ENCODE measurements at places on chromosomes 5 and 9.
A peak's percentile ranks its signal among the peaks of the same experiment; 100 is the strongest.

DNA sequence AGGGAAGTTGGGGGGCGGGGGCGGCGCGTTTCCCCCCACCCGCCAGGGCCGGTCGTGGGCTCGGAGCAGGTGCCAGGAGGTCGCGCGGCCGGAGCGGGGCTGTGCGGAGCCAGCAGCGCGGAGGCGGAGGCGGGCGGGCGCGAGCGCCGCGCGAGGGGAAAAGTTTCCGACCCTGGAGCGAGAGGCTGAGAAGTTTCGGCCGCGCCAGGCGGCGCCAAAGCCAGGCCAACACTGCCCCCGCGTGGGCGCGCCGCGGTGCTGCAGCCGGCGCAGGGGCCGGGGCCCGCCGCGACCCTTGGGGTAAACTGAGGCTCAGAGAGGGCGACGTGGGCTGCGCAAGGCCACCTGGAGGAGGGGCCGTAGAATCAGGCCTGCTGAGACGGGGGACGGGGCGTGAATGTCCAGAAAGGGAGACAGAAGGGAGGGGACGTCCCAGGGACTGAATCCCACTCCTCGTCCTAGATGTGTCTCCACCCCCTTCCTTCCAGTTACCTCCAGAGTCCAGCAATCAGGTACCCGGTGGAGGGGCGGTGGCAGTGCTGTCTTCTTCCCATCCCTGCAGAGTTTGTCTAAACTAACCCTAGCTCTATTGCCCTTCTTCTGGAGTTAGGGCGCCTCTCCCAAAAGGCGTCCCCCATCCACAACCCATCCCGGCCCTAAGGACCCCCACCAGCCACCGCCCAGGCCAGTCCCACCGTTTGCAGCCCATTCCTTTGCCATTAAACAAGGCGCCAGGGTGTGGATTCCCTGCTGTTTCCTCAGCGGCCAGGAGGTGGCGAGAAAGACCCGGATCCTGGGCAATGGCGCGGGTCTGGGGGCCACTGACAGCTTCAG lies 10.2 kb downstream of the C9orf50 start:
- DNase-seq, result no peak
- peak overlapping the region; percentile 81 for H3K4me3 ChIP-seq
- H3K27me3 ChIP-seq, result no peaks in the 10 kb centered on the region
- H3K36me3 ChIP-seq, result no peaks in the 10 kb centered on the region
- H3K27ac ChIP-seq, result no peak overlapping the region

GRCh38 chr9:95506678-95507463 lies 9.9 kb downstream of the PTCH1 start:
- peaks cover 20% of the 10 kb centered on the region for H3K4me1 ChIP-seq
- H3K27me3 ChIP-seq, result peaks cover 4% of the 10 kb centered on the region
- H3K36me3 ChIP-seq, result no peaks in the 10 kb centered on the region
- H3K27ac ChIP-seq, result peak overlapping the region; percentile 90

DNA sequence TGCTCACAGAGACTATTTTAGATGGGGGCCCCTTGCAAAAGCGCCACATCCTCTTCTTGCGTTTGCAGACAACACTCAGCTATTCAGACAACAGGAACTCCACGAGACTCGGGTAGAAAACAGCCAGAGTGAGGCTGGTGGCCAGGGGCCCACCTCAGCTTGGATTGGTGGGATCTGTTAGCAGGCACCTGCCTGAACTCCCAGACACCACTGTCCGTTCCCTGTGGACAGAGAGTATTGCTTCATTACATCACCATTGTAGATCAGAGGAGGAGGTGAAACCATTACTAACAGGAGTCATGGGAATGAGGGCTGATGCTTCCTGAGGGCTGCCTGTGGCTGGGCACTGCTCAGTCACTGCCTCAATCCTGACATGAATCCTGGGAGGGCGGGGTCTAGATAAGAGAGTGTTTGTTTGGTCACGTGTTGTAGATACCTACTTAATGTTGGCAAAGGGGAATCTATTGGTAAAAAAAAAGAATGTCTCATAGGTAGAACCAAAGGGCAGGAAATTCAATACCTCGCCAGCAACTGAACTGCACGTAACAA lies 4.4 kb upstream of the RAPGEF1 start:
- no peak overlapping the region for H3K27ac ChIP-seq
- H3K27me3 ChIP-seq, result no peaks in the 10 kb centered on the region
- no peak overlapping the region for H3K4me3 ChIP-seq
- no peak for DNase-seq

DNA sequence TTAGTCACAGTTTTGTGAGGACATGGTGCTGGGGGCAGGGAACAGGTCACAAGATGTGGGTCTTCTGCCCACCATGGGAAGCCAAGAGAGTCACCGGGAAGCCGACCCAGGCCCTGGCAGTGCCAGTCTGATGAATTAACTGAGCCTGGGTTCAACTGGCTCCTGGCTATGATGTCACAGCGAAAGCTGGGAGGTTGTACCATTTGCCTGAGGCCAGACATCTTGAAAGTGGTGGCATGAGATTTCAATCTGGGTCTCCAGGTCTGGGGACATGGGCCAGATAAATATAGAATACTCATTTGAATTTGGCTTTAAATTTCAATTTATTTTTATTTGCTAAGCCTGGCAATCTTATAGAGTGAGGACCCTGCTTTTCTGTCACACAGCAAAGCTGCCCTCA lies 280.9 kb downstream of the NSG2 start:
- H3K4me1 ChIP-seq, result no peaks in the 10 kb centered on the region
- no peak overlapping the region for H3K27ac ChIP-seq
- H3K27me3 ChIP-seq, result no peaks in the 10 kb centered on the region
- no peak for DNase-seq
- H3K36me3 ChIP-seq, result no peaks in the 10 kb centered on the region

DNA sequence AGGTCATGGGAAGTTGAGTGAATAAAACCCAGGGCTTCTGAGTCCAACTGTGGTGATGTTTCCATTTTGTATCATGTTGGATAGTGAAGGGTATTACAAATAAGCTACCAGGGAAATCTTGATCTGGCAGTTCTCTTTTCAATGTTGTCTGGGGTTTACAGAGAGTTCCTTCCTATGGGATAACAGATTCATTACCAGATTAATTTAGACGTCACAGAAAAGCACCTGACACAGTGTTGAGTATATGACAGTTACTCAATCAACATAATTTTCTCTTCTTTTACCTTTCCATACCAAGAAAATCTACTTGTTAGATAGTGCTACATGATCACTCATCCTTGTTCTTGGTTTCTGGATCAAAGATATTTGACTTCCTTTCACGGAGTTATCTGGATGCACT lies 270.9 kb downstream of the ACTL7B start:
- no peaks in the 10 kb centered on the region for H3K27me3 ChIP-seq
- no peaks in the 10 kb centered on the region for H3K36me3 ChIP-seq
- H3K4me3 ChIP-seq, result no peak overlapping the region
- H3K4me1 ChIP-seq, result no peaks in the 10 kb centered on the region
- no peak for DNase-seq

- no peak overlapping the region for H3K4me3 ChIP-seq
- no peaks in the 10 kb centered on the region for H3K36me3 ChIP-seq
- H3K4me1 ChIP-seq, result no peaks in the 10 kb centered on the region
- no peak overlapping the region for H3K27ac ChIP-seq
Measured at GRCh38 chr5:167898361-167899042, 392.9 kb upstream of the WWC1 start.

DNA sequence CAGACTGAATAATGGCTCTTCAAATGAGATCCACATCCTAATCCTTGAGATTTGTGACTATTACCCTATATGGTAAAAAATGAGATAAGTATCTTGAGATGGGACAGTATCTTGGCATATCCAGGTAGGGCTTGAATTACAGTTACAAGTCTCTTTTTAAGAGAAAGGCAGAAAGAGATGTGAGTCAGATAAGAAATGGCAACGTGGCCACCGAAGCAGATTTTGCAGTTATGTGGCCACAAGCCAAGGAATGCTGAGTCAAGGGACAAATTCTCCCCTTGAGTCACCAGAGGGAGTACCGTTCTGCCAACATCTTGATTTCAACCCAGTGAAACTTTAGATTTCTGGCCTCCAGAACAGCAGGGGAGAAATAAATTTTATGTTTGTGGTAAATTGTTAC lies 1983.0 kb upstream of the C9orf72 start:
- H3K27ac ChIP-seq, result no peak overlapping the region
- DNase-seq, result no peak
- H3K4me3 ChIP-seq, result no peak overlapping the region
- H3K27me3 ChIP-seq, result no peaks in the 10 kb centered on the region
- no peaks in the 10 kb centered on the region for H3K36me3 ChIP-seq

DNA sequence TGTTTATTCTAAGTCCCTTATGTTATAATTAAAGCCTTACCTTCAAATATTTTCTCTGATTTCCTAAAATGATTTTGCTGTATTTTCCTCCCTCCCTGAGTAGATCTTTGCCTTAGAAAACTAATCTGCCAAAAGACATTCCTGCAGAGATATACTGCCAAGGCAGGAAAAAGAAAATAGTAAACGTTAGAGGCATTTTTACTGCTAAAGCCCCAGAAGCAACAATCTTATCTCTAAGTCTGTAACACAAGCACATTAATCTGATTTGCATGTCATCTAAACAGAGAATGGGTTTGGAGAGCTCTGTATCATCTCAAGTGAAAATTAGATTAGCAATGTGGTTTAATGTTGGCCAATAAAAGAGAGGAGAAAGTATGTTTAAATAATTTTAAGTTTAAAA lies 847.7 kb downstream of the MAT2B start:
- H3K4me3 ChIP-seq, result no peak overlapping the region
- no peaks in the 10 kb centered on the region for H3K4me1 ChIP-seq
- H3K27ac ChIP-seq, result no peak overlapping the region
- H3K36me3 ChIP-seq, result no peaks in the 10 kb centered on the region
- H3K27me3 ChIP-seq, result no peaks in the 10 kb centered on the region

DNA sequence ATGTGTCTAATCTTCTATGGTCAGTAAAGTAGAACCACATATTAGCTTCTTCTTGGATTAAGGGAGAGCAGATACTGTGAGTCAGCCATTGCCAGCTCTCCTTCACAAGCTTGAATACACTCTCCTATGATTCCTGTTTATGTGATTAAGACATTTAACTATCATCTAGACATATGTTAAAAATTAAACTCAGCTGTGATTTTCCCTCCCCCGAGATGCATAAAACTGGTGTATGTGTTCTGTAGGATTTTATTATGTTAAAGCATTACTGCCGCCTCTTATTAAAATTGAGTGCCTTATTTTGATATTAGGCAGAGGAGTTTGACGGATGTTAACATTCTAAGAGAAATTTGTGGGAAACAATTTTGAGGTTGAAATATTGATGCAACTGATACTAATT lies 114.6 kb downstream of the ACTBL2 start:
- H3K4me1 ChIP-seq, result no peaks in the 10 kb centered on the region
- H3K27ac ChIP-seq, result no peak overlapping the region
- no peaks in the 10 kb centered on the region for H3K36me3 ChIP-seq
- H3K4me3 ChIP-seq, result no peak overlapping the region
- DNase-seq, result no peak
- peaks cover 2% of the 10 kb centered on the region for H3K27me3 ChIP-seq

DNA sequence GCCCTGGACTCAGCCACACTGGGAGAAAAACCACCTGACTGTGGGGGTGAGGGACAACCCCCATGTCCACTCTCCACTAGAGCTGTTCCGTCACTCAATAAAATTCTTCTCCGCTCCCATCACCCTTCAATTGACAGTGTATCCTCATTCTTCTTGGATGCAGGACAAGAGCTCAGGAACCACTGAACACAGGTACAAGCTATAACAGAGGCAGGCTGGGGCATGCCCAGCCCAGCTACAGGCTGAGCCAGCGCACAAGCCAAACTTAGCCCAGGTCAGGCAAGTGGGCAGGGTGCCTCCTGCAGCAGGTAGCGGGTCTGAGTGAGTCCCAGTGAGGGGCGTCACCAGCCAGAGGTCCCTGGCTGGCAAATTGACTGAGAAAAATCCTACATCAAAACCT lies 183.4 kb downstream of the HINT1 start:
- no peaks in the 10 kb centered on the region for H3K4me1 ChIP-seq
- no peaks in the 10 kb centered on the region for H3K36me3 ChIP-seq
- no peak overlapping the region for H3K27ac ChIP-seq
- no peak for DNase-seq
- no peaks in the 10 kb centered on the region for H3K27me3 ChIP-seq

- no peak overlapping the region for H3K27ac ChIP-seq
- H3K4me1 ChIP-seq, result no peaks in the 10 kb centered on the region
- no peak for DNase-seq
- no peaks in the 10 kb centered on the region for H3K36me3 ChIP-seq
Measured at GRCh38 chr5:30607301-30607894, 586.1 kb upstream of the CDH6 start.

GRCh38 chr9:112063151-112063550 lies 111.9 kb downstream of the SUSD1 start:
- no peaks in the 10 kb centered on the region for H3K36me3 ChIP-seq
- no peak overlapping the region for H3K27ac ChIP-seq
- H3K4me3 ChIP-seq, result no peak overlapping the region
- H3K4me1 ChIP-seq, result peaks cover 22% of the 10 kb centered on the region

DNA sequence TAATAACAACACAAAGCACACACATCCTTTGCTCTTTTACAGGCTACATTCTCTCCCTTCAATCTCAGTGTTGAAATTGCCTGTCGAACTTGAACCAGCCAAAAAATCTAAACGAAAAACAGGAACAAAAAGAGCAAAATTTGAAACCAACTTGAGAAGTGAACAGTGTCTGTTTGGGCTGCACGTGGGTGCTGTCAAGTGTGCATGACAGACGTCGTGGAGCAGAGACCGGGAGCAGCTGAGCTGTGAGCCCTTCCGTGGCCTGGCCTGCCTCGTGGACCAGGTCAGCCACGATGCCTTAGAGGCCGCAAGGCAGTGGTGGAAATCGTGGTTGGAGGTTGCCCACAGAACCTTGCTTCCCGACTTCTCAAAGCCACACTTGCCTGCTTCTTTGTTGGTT lies 34.8 kb upstream of the DENND1A start:
- H3K4me1 ChIP-seq, result no peaks in the 10 kb centered on the region
- peaks cover 6% of the 10 kb centered on the region for H3K27me3 ChIP-seq
- H3K36me3 ChIP-seq, result no peaks in the 10 kb centered on the region
- DNase-seq, result no peak
- no peak overlapping the region for H3K27ac ChIP-seq
- H3K4me3 ChIP-seq, result no peak overlapping the region

- no peaks in the 10 kb centered on the region for H3K4me1 ChIP-seq
- H3K27me3 ChIP-seq, result no peaks in the 10 kb centered on the region
- H3K36me3 ChIP-seq, result no peaks in the 10 kb centered on the region
- DNase-seq, result peak; percentile 26
- H3K27ac ChIP-seq, result no peak overlapping the region
Measured at GRCh38 chr5:127492854-127493738, 24.3 kb upstream of the PRRC1 start.

DNA sequence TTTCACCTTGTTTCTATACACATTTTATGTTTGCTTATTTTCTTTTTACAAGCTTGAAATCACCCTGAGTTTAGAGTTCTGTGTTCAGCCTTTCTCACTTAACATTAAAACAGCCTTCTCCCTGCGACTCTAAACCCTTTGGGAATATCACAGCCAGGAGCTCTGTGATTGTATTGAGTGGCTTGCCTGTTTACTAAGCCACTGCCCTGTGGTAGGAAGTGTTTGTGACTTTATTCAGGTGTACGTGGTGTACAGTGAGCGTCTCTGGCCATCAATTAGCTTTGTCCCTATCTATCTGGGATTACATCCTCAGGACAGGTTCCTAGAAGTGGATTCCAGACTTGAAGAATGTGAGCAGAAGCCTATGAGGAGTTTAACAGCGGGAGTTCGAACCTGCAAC lies 11.0 kb upstream of the NEURL1B start:
- no peak overlapping the region for H3K27ac ChIP-seq
- H3K4me3 ChIP-seq, result no peak overlapping the region
- peaks cover 3% of the 10 kb centered on the region for H3K27me3 ChIP-seq
- no peaks in the 10 kb centered on the region for H3K4me1 ChIP-seq

GRCh38 chr5:160727296-160727997 lies 124.6 kb downstream of the ATP10B start:
- H3K36me3 ChIP-seq, result no peaks in the 10 kb centered on the region
- no peak for DNase-seq
- no peak overlapping the region for H3K4me3 ChIP-seq
- H3K27ac ChIP-seq, result no peak overlapping the region
- H3K4me1 ChIP-seq, result no peaks in the 10 kb centered on the region

GRCh38 chr5:108801776-108802175 lies 54.1 kb downstream of the FER start:
- H3K4me3 ChIP-seq, result no peak overlapping the region
- no peak overlapping the region for H3K27ac ChIP-seq
- peaks cover 2% of the 10 kb centered on the region for H3K4me1 ChIP-seq
- peaks cover 2% of the 10 kb centered on the region for H3K36me3 ChIP-seq
- no peaks in the 10 kb centered on the region for H3K27me3 ChIP-seq

All from GM12878 (cell line).